ENCODE measurements at places on chromosomes 5 and 9.

DNA sequence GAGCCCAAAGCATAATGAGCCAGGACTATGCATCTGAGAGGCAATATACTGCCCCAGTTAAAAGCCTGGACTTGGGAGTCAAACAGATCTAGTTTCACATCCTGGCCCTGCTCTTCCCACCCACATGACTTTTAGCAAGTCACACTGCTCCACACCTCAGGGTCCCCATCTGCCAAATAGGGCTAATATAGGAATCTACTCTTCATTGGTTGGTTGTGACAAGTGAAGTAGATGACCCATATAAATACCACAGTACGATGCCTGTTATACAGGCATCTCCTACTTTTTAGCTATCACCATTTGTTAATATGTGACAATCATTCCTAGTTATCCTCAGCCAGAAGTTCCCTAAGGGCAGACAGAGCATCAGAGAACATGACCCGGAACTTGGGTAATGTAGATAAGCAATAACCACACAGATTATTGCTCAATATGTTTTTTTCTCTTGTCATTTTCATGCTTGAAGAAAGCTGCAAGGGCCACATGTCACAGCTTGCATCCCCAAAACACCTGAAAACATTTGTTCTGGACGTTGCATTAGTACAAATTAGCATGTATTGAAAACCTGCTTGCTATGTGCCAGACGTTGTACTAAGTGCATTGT is 20.4 kb downstream of the ADAM19 start:
- DNase-seq, result no peak

DNA sequence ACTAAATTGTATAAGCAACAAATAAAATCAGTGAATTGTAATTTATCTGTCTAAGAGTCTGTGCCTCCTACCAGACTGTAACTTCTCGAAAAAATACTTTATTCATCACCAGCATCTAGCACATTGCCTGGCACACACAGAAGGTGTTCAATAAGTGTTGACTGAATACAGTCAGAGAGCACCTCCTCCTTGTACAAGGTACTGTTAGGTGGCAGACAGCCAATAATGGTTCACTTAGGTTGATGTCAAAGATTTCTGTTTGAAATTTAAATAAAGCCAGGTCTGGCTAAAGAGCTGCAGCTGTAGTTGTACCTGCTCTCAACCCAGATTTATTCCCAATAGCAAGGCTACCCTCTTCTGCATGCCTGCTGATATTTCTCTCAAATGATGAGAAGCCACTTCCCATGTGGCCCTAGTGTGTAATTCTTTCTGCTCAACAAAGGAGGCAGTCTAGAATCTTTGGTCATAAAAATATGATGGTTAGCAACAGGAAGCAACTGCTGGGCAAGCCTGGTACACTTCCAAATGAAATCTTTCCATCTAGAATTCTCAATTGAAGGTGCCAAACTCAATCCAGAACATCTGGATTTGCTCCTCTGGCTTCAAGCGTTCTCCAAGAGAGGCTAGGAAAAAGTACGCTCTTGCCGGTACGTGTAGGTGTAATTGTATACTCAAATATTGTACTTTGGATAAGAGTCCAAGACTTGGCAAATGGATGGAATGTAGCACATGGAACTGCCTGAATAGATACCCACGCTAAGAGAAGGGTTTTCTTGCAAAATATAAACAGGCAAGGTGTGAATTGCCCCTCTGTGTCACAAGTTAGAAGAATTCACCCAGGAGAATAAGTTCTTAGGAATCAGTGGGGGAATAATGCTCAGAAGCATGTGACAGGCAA is 95.6 kb downstream of the NR6A1 start:
- no peak for DNase-seq

GRCh38 chr5:21181609-21182125 is 1193.7 kb upstream of the CDH18 start:
- DNase-seq, result no peak

DNA sequence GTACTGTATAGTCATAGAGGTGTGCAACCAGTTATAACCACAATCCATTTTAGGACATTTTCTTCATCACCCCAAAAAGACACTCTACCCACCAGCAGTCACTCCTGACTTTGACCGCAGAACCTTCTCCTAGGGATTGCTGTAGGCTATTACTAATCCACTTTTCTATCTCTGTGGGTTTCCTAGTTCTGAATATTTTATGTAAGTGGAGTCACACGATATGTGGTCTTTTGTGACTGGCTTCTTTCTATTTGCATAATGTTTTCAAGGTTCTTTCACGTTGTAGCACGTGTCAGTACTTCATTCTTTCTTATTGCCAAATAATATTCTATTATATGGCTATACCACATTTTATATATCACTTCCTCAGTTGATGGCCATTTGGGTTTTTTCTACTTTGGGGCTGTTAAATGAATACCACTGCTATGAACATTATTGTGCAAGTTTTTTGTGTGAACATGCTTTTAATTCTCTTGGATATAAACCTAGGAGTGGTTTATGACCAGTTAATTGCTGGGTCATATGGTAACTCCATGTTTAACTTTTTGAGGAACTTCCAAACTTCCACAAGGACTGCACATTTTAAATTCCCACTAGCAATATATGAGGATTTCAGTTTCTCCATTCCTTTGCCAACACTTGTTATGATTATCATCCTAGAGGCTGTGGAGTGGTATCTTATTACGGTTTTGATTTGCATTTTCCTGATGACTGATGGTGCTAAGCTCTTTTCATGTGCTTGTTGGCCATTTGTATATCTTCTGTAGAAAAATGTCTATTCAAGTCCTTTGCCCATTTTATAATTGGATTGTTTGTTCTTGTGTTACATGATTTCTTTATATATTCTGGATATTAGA is 37.8 kb downstream of the MRRF start:
- no peak for DNase-seq

GRCh38 chr9:93154293-93154903 is 20.3 kb upstream of the NINJ1 start:
- DNase-seq, result no peak

- no peak for DNase-seq
These were observed 44.7 kb downstream of the SLIT3 start for GRCh38 chr5:169256191-169256590.

- no peak for DNase-seq
These were observed 146.6 kb upstream of the SLC24A2 start for GRCh38 chr9:19935422-19935821.

DNA sequence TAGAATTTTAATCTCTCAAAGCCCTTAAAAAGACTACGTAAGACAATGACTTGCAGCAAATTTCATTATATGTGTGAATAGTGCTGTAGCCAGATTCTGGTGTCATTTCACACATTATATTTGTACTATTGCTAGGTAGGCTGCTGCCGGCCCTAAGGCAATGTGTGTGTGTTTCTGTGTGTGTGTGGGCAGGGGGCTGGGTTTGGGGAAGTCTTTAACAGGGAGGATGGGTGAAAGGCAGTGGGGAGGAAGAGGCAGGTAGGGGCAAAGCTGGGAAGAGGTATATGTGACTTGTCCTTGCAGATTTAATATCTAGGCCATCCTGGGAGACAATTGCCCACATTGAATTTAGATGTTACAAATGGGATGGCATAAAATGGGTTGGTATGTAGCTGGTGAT is 130.8 kb downstream of the MACIR start:
- DNase-seq, result no peak

DNA sequence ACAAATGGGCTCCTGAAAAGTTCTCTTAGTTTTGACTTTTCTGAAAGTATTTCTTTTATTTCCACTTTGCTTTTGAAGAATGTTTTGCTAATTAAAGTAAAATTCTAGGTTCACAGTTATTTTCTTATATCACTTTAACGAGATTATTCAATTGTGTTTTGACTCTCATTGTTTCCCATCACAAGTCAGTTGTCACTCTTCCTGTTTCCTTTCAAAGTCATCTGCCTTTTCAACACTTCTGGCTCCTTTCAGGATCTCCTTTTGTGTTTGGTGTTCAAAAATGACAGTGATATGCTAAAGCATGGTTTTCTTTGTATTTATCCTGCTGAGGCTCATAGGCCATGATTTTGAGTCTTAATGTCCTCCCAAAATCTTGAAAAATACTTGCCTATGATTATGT is 235.4 kb upstream of the TAS2R1 start:
- DNase-seq, result no peak

DNA sequence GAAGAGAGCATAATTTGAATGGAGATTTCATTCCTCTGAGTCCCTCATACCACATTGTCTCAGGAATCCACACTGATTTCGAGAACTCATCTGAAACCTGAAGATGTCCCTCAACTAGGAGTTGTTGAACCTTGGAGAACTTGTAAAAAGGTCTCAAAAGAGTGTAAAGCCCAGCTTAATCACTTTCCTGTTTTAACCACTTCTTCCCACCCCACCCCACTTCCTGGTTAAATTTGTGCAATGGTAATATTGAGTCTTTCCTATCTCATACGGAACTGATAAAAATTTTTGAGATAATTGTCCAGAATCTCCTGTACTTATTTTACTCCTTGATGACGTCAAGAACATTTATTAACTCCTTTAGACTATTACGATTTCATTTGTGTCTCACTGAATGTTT is 240.7 kb downstream of the ARRDC3 start:
- no peak for DNase-seq

- no peak for DNase-seq
These were observed 81.4 kb upstream of the DAB2 start for GRCh38 chr5:39506211-39506610.

DNA sequence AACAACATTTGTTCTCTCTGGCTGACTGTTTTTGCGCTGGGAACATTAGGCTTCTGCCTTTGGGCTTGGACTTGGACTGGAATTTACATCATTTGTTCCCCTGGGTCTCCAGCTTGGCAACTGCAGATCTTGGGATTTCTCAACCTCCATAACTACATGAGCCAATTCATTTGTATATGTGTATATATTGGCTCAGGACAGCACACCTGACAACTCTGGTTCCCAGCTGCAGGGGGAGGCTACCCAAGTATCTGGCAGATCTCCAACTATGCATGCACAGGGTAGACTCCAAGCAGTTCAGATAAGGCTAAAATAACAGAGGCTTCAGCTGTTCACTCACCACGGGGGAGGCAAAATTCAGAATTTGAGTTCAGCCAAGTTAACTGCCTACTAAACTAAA is 31.6 kb upstream of the F2RL1 start:
- DNase-seq, result peak; percentile 30

GRCh38 chr5:65255294-65255693 is 226.4 kb downstream of the ADAMTS6 start:
- no peak for DNase-seq

GRCh38 chr5:39898731-39899130 is 474.0 kb upstream of the DAB2 start:
- no peak for DNase-seq

DNA sequence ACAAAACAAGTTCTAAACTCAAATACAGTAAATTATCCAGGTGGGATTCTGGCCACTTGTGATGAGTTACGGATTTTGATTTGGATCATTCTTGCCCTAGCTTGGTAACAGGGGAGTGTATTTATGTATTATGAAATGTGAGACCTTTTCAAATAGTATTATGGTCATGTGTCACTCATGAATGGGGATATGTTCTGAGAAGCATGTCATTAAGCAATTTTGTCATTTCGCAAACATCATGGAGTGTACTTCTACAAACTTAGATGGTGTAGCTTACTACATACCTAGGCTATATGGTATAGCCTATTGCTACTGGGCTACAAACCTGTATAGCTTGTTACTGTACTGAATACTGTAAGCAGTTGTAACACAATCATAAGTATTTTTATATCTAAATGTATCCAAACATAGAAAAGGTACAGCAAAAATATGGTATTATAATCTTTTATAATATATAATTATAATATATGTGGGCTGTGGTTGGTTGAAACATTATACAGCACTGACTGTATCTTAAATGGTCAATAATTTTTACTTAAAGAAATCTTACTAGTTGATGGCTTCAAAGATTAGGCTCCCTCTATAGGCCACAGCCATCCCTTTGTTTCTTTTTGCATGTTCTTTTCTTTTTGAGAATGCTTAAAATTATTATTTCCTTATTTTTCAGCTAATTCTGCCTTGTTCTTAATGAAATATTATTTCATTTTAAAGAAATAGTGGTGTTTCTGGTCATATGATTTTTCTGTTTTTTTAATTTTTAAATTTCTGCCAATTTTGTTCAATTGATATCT is 128.4 kb downstream of the MAST4 start:
- DNase-seq, result no peak

GRCh38 chr9:130996676-130997394 is 12.1 kb upstream of the LAMC3 start:
- DNase-seq, result no peak

DNA sequence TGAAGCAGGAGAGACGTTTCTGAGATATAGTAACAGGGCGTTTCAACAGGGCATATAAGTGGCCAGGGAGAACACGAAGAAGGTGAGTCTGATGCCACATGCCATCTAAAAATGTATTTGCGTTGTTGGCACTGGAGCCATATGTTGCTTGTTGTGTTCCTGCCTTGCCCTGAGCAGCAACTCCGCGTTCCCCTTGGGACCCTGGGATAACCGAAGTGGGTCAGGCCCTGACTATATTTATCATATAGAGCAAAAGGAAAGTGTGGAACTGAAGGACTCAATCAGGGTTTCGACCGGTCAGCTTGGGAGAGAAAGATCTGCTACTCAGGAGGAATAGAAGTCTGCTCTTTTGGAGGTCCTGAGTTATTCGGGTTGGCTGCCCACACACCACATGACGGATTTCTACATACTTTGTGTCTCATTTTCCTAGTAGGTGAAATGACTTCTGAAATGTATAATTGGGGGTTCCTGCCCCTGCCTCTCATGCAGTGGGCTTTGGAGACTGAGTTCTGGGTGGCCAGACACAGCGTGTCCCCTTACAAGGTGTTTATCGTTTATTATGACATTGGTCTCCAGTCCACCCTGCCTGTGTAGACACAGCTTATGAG is 3.0 kb downstream of the STC2 start:
- no peak for DNase-seq

DNA sequence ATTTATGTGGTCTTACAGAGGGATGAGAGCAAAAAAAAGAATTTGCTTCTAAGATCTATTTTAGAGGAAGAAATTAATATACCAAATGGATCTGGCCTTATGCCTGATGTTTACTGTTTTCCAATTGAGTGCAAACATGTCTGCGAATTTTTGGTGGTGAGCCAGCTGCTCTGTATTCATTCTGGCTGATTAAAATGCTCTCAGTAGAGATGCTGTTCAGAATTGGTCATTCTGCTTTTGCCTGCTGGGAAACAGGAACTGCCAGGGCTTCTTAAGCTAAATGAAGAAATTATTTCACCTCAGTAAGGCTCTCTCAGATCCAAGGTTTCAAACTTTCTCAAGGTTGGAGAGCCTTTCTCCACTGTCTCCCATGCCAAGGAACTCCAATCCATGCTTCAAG is 132.0 kb upstream of the SV2C start:
- DNase-seq, result no peak

Data from ascending aorta (tissue), 2 donors.